Esophagus muscularis mucosa (tissue), 4 donors: ENCODE measurements at places on chromosomes 2 and 18.

DNA sequence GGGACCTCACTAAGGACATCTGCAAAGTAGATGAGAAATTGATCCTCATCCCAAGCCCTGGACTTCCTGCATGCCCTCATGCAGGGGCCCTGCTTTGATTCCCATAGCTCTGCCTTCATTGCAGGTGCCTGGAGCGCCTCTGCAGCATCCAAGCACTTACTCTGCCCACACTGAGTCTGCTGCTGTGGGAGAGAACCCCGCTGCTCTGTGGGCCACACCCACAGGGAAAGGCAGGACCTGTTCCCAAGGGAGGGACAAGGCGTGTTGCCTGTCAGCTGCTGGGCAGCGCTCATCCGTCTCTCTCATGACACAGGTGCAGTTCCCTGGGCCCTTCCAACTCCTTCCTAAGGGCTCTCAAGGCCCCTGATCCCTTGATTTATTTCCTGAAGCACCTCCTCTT lies 266.8 kb upstream of the SMIM21 start:
- H3K4me3 ChIP-seq, result no peak overlapping the region
- no peaks in the 10 kb centered on the region for H3K4me1 ChIP-seq
- H3K27ac ChIP-seq, result no peak overlapping the region
- no peaks in the 10 kb centered on the region for H3K36me3 ChIP-seq

DNA sequence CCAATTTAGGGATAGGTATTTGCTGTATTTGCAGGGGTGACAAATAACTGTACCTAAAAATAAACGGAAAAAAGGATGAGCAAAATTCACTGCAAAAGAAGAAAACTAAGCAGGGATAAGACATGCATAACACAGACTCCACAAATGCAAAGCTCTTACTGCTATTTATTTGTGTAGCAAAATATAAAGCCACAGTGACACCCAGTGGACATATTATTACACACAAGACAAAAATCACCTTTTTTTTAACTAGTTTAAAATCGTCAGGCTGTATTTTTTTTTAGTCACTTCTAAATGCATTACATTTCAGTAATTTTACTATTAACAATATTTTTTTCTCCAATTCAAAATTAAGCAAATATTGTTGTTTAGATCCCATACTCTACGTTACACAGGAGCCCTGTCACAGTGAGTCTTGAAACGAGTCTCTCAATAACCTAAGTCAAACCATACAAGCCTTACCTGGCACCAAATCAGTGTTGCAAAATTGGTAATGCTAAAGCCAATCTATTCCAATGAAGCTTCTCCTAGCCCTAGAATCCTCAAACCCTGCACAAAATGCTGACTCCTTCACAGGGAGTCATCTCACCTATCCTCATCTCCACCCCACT lies 23.7 kb downstream of the METTL4 start:
- H3K36me3 ChIP-seq, result peaks cover 12% of the 10 kb centered on the region
- H3K27me3 ChIP-seq, result no peaks in the 10 kb centered on the region
- no peaks in the 10 kb centered on the region for H3K4me1 ChIP-seq
- H3K27ac ChIP-seq, result no peak overlapping the region
- no peak for DNase-seq

DNA sequence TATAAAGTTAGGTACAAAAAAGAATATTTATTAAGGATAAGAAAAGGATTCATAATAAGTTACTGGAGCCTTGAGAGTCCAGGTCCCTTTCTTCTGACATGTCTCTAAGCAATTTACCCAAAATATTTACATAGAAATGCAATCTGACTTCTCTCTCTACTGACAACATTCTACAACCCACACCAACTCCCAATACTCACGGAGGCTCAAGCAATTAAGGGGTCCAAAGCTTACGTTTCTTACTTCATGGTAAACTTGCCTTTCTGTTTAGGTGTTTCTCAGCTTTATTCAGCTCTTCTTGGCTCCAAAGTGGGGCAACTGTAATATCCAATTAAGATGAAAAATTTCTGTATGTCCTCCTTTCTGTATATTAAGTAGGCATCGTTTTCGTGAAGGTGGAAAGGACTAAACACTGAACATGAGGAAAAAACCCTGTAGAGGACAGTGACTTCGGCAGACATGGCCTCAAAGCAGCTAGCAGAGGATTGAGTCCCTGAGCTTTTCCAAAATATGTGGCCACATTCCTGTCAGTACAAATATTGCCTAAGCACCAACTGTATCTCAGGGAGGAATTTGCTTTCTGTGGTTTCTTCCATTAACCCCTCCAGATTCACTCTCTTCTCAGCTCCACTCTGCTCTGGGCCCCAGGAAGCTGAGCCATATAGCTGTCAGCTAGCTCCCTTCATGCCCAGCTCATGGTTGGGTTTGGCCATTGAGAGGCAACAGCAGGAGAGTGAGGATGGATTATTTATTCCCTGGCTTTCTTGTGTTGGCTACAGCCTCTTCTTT lies 67.9 kb upstream of the GLS start:
- no peak overlapping the region for H3K27ac ChIP-seq
- DNase-seq, result no peak
- H3K36me3 ChIP-seq, result no peaks in the 10 kb centered on the region
- H3K27me3 ChIP-seq, result no peaks in the 10 kb centered on the region
- H3K4me1 ChIP-seq, result peaks cover 6% of the 10 kb centered on the region

DNA sequence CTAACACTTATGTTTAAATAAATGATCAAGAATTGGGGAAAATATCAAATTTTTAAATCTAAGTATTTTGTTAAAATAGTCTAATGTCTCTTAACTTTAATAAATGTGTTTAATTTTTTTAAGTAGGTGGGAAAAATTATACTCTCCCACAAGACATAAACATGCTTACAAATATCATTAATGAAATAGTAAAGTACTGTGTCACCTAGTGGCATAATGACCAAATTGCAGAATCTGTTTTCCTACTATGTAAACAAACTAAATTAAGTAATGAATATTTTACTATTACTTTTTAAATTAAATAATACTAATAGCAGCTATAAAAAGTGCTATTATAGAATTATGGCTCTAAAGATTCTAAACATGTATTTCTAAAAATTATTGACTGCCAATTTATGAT lies 52.0 kb upstream of the CHAC2 start:
- H3K4me3 ChIP-seq, result no peak overlapping the region
- H3K36me3 ChIP-seq, result no peaks in the 10 kb centered on the region
- no peak for DNase-seq
- H3K27me3 ChIP-seq, result no peaks in the 10 kb centered on the region
- no peak overlapping the region for H3K27ac ChIP-seq
- H3K4me1 ChIP-seq, result peaks cover 3% of the 10 kb centered on the region

GRCh38 chr2:187078297-187078696 lies 229.3 kb upstream of the ZSWIM2 start:
- no peaks in the 10 kb centered on the region for H3K27me3 ChIP-seq
- H3K36me3 ChIP-seq, result no peaks in the 10 kb centered on the region
- H3K27ac ChIP-seq, result no peak overlapping the region
- DNase-seq, result no peak

DNA sequence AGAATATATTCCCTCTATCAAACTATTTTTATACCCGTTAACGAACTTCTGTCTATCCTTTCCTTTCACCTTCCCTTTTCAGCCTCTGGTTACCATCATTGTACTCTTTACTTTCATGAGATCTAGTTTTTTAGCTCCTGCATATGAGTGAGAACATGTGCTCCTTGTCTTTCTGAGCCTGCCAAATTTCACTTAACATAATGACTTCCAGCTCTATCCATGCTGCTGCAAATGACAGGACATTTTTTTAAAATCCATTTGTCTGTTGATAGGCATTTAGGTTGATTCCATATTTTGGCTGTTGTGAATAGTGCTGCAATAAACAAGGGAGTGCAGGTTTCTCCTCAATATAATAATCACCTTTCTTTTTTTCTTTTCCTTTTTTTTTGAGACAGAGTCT lies 8.2 kb upstream of the CCDC195 start:
- H3K27me3 ChIP-seq, result no peaks in the 10 kb centered on the region
- DNase-seq, result no peak
- no peak overlapping the region for H3K27ac ChIP-seq
- no peak overlapping the region for H3K4me3 ChIP-seq
- H3K4me1 ChIP-seq, result no peaks in the 10 kb centered on the region
- no peaks in the 10 kb centered on the region for H3K36me3 ChIP-seq

- H3K4me3 ChIP-seq, result no peak overlapping the region
- H3K36me3 ChIP-seq, result no peaks in the 10 kb centered on the region
- no peak for DNase-seq
- no peaks in the 10 kb centered on the region for H3K27me3 ChIP-seq
Measured at GRCh38 chr2:182103526-182103925, 117.9 kb downstream of the PPP1R1C start.

- no peak overlapping the region for H3K4me3 ChIP-seq
- no peaks in the 10 kb centered on the region for H3K27me3 ChIP-seq
- H3K4me1 ChIP-seq, result no peaks in the 10 kb centered on the region
- DNase-seq, result no peak
- peaks cover 15% of the 10 kb centered on the region for H3K36me3 ChIP-seq
- H3K27ac ChIP-seq, result no peak overlapping the region
Measured at GRCh38 chr2:61157371-61158003, 4.5 kb upstream of the C2orf74 start.
